ENCODE measurements at places on chromosomes 12 and 14.

- DNase-seq = peak; percentile 67
Observed at GRCh38 chr12:104456950-104457745, 400 bp downstream of the CHST11 start.

DNA sequence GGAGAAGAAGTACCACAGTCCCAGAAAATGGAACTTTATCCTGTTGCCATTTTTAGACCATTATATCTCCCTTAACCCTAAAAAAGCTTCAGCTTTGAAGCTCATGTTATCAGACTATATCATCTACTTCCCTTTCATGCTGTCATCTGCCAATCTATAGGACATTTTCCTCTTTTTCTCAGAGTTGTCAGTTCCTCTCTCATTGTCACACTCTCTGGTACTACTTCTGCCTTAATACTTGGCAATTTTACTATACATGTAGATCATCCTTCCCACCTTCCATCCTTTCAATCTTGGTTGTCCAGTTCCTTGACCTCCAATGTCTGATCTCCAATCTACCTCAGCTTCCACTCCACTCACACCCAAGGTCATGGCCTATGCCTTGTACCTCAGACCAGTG, 57.4 kb downstream of the SLC15A5 start:
- DNase-seq = no peak

DNA sequence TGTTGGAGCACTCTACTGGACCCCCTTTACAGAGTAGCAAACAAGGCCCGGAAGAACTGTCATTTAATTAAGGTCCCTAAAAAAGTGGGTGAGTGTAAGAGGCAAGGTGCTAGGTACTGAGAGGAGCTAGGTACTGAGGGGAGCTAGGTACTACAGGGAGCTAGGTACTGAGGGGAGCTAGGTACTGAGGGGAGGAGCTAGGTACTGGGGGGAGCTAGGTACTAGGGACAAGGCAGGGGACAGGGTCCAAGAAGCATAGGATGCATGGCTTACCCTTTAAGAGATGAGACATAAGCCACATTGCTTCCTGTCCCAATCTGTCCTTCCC, 4.9 kb downstream of the KRT5 start:
- DNase-seq = no peak

- DNase-seq = no peak
Observed at GRCh38 chr14:22715186-22715812, 51.2 kb upstream of the OXA1L start.

- DNase-seq = no peak
Observed at GRCh38 chr12:28610401-28611114, 420.3 kb downstream of the CCDC91 start.

DNA sequence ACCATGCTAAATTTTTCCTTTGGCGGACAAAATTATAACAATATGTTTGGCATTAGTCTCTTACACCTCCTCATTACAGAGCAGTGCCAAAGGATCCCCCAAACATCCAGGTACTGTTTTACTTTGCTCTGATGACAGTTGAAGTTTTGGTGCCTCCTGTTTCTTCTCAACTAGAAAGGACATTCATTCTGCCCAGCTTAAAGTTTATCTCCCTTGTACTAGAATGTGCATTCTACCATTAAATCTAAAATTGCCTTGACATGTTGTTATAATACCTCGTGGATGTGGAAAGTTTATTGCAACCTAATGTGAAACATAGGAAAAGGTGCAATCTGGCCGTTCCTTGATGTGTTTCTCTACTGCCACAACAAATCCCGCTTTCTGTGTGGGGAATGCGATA, 173.4 kb downstream of the KITLG start:
- no peak for DNase-seq

GRCh38 chr14:71021347-71022011, 114.2 kb downstream of the PCNX1 start:
- DNase-seq = no peak

DNA sequence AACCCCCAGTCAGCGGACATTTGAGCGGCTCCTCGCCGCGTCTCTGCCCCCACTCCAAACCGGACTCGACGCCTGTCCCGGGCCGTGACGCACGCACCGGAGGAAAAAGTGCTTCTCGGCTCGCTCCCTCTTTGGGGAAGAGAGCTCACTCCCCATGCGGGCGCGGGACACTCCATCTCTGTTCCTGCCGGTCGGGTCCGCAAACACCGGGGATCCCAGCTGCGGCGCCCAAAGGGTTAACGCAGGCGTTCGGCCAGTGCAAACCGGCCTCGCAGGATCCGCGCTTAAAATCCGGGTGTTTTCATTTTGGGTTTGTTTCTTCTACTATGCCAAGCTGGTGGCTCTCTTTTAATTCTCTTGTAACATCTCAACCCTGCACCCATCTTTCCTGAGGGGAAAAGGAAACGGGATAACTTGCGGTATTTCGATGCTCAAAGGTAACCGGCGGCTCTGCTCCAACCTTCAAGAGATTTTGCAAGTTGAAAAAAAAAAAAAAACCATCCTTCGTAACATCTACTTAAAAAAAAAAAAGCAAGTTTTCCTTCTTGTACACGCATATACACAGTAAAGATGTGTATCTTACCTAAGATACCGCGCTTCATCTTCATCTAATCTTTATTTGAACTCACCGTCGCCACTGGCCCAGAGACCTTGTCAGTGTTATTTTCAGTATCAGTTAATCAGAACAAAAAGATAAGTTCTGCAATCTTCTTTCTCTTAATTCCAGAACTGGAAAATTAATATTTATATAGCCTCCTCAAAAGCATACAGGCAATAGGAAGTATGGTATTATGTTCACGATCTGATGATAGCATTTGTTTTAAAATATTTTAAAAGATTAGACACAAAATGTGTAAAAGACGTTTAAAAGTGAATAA, 1.6 kb upstream of the ATP2B1 start:
- DNase-seq = no peak

DNA sequence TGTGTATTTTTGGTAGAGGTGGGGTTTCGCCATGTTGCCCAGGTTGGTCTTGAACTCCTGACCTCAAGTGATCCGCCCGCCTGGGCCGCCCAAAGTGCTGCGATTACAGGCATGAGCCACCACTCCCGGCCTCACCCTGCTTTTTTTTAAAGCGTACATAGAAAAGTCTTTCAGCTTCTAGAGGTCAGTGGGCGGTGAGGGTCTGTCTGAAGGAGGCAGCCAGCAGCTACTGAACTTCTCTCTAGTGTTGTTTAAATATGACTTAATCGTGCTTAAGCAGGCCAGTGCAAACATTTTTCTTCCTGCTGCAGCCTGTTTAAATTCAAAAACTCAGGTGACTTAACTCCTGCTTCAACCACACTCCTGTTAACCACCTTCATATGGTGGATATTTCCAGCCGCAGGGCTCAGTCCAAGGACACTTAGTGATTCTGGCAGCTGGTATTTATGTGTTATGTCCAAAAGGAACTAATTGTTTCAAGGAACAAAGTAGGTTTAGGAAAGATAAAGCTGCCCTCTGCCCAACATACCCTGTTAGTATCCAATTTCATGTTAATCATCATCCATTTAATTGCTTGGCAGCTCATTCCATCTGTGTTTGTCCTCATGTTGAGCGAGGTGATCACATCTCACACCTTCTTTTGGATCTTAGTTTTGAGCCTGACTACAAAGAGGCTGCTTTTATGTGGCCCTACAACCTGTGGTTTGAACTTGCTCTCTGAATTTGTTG, 2.0 kb downstream of the PRKAB1 start:
- DNase-seq = no peak

GRCh38 chr12:110109037-110109836, 14.9 kb upstream of the IFT81 start:
- DNase-seq = no peak

- no peak for DNase-seq
Observed at GRCh38 chr12:79535751-79536150, 155.0 kb downstream of the PAWR start.

GRCh38 chr14:32100175-32100574, 23.1 kb downstream of the ARHGAP5 start:
- no peak for DNase-seq

- DNase-seq = no peak
Observed at GRCh38 chr14:96514694-96515093, 12.5 kb downstream of the PAPOLA start.

GRCh38 chr12:39116861-39117260, 211.5 kb upstream of the CPNE8 start:
- DNase-seq = no peak

- DNase-seq = no peak
Observed at GRCh38 chr14:22601996-22602395, 3.9 kb downstream of the ABHD4 start.

DNA sequence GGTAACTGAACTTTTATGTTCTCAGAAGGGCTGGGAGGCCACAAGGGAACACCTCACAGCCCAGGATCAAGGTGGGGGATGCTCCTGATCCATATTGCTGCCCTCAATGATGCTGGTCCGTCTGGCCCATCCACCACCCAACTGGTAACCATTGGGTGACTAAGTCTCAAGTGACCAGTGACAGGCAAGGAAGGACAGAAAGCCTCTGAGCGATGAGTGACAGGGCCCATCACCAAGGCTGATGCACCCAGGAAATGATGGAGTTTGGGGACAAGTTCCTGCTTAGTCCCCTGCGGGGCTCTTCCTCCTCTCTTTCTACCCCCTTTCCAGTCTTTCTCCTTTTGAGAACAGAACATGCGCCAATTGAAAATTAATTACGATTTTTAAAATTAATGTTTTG, 2.6 kb upstream of the MMP19 start:
- no peak for DNase-seq

- DNase-seq = no peak
Observed at GRCh38 chr12:129614221-129614885, 289.5 kb downstream of the TMEM132D start.

DNA sequence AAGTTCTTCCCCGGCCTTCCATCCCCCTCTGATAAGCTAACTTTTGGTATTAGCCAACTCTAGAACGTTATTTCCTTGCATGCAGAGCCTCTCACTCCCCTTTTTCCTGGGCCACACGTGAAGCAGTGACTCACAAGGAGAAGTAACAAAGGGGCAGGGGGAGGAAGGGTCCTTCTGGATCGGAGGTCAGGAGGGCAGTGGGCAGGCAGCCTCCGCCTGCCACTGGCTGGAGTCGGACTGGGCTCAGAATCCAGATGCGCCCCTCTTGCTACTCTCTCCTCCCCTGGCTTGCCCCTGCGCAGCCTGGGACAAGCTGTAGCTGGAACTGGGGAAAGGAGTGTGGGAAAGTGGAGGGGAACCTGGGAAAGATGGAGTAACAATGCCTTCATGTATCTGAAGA, 55.0 kb downstream of the TPCN1 start:
- no peak for DNase-seq

DNA sequence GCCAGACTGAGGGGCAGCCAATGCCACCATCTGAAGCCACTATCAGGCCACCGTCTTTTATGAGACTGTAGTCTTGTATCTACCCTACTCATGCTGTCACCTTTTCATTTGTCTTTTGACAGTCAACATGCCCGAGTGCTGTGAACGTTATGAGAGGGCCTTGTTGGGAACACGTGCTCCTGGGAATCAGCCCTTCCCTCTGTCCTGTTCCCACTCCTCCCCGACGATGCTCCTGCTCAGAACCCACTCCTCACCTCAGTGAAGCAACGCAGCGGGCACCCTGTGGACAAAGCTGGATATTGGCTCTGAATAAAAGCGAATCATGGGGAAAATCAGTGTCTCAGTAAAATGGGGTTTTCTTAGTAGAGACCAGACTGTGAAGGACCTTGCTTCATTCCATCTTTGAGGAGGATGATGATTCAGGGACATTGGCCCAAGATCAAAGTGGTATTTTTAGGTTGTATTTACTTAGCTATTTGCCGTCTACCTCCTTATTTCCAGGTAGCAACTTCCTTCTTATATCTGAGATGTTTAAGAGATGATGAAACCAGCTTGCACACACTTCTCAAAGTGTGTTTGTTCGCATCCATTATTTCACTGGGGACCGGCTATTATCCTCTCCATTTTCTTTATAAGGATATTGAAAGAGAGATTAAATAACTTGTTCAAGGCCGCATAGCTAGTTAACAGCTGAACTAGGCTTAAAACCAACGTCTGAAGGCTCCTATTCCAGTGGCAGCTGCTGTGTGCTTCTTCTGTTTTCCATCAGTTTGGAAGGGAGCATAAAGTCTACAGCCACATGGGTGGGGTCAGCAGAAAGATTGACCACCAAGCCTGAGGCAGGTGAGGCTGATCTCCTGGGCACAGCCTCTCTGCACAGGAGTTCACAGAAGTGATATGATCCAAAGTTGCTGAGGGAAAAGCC, 43.9 kb upstream of the CTDSP2 start:
- no peak for DNase-seq

GRCh38 chr12:25001311-25001710, 52.4 kb upstream of the BCAT1 start:
- no peak for DNase-seq

GRCh38 chr14:55794655-55795595, 214.9 kb downstream of the KTN1 start:
- no peak for DNase-seq

DNA sequence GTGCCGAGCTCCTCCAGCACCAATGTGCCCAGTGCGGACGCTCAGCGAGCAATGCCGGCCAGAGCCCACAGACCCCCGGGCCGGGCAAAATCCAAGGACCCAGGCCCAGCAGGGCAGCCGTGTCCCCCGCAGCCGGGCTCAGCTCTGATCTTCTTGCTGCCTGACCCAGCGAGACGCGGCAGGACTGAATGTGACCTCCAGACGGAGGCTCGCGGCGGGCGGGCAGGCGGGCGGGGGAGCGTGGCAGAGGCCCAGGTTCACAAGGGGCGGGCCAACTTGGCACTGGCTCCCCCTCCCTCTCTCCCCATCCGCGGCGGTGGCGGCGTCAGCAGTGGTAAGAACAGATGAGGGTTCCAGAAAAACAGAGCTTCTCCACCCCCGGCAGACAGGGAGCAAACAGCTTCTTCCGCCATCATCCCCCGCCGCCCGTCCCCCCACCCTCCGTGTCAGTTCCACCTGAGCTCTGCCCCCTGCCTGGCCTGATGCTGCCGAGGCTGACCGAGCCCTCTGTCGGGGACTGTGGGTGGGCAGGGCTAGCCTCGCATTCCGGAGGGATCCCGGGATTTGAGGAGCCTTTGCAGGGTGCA, 94.3 kb downstream of the RFLNA start:
- peak; percentile 67 for DNase-seq

GRCh38 chr12:69906411-69907216, 81.6 kb downstream of the MYRFL start:
- no peak for DNase-seq

DNA sequence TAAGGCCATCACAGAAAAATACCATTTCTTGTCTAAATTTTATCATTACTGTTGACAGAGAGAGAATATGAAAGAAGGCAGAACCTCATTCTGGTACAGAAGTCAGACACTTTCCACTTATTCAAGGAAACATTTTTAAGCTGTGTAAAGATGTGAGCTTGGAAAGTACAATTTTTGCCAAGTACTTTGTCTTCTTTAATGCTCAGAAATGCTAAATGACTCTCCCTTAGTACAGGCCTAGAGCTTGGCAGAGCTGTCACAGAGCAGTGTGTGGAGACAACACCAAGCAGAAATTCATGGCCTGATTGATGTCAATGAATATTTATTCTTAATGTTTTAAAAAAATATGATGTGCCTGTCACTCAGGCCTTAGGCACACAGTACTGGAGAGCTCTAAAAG, 20.7 kb downstream of the NT5DC3 start:
- no peak for DNase-seq

Data from CD4-positive, alpha-beta memory T cell (primary cell).